CD4-positive, alpha-beta T cell treated with Interleukin-12 subunit alpha and Interleukin-12 subunit beta, for 1 hour (primary cell): ENCODE measurements at places on chromosomes 6 and 20.

DNA sequence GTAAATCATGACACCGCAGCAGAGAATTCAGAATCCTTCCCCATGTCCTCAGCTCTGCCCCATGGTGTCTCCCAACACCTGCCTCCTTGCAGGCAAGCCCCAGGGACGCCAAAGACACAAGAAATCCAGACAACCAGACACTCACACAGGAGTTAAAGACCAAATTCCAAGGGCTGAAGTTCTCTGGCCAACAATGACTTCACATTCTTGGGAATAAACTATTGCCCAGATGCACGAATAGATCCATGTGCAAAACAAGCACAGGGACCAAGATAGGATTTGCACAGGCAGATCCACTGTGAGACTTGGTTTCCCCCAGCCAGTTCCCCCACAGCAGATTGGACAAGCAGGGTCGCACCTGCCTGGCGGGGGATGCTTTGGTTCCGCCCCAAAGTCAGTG is 246.7 kb downstream of the SOD2 start:
- no peak for DNase-seq

DNA sequence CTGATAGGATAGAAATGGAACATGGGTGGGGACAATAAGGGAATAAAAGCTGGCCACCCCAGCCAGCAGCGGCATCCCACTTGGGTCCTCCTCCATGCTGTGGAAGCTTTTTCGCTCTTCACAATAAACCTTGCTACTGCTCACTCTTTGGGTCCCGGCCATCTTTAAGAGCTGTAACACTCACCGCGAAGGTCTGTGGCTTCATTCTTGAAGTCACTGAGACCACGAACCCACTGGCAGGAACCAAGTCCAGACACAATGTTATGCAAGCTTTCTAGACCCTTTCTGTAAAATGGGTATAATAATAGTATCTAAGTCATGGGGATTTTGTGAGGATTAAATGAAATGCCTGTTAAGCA is 48.9 kb upstream of the EZR start:
- peak; percentile 41 for DNase-seq

- DNase-seq, result no peak
Observed at GRCh38 chr6:119339941-119340456, 9.6 kb downstream of the MAN1A1 start.

- DNase-seq, result no peak
Observed at GRCh38 chr6:154112181-154112809, 73.3 kb downstream of the OPRM1 start.

DNA sequence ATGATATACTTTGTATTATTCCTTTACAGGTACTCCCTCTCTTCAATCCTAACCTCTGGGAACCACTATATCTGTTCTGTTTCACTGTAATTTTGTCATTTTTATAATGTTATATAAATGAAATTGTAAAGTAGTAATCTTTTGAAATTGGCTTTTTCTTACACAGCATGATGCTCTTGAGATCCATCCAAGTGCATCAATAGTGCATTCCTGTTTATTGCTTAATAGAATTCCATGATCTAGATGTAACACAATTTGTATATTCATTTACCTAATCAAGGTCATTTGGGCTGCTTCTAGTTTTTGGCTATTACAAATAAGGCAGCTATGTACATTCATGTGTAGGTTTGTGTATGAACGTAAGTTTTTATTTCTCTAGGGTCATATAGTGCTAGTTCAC is 174.6 kb downstream of the KHDC1L start:
- DNase-seq, result no peak

DNA sequence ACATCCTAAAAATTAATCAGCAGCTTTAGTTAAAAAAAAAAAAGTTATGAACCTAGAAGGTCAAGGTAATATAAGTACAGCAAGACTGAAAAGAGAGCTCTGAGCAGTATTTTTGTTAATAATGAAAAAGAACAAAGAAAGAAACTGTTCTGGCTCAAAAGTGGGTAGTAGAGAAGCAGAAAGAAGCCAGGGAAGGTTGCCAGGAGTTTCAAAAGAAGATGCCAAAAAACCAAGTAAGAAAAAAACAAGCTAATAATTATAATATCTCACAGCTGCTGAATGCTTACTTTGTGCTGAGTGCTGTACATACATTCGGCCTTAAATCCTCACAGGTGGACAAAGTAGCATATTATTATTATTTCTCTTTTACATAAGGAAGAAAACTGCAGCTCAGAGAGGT is 31.9 kb downstream of the NRSN1 start:
- no peak for DNase-seq

DNA sequence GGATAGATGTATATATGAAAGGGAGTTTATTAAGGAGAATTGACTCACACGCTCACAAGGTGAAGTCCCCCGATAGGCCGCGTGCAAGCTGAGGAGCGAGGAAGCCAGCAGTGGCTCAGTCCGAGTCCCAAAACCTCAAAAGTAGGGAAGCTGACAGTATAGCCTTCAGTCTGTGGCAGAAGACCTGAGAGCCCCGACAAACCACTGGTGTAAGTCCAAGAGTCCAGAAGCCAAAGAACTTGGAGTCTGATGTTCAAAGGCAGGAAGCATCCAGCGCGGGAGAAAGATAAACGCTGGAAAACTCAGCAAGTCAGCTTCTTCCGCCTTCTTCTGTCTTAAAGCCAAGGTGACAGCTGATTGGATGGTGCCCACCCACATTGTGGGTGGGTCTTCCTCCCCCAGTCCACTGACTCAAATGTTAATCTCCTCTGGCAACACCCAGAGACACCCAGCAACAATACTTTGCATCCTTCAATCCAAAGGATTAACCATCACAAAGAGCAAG is 102.6 kb upstream of the GJE1 start:
- DNase-seq, result no peak

- no peak for DNase-seq
Observed at GRCh38 chr6:16130437-16130891, 1.6 kb downstream of the MYLIP start.

- no peak for DNase-seq
Observed at GRCh38 chr6:111828809-111829208, 44.4 kb downstream of the FYN start.

DNA sequence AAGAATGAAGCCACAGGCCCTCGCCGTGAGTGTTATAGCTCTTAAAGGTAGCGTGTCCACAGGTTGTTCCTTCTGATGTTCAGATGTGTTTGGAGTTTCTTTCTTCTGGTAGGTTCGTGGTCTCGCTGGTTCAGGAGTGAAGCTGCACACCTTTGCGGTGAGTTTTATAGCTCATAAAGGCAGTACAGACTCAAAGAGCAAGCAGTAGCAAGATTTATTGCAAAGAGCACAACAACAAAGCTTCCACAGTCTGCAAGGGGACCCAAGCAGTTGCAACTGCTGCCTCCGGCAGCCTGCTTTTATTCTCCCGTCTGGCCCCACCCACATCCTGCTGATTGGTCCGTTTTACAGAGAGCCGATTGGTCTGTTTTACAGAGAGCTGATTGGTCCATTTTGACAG is 5.2 kb downstream of the HIVEP1 start:
- peak; percentile 26 for DNase-seq

DNA sequence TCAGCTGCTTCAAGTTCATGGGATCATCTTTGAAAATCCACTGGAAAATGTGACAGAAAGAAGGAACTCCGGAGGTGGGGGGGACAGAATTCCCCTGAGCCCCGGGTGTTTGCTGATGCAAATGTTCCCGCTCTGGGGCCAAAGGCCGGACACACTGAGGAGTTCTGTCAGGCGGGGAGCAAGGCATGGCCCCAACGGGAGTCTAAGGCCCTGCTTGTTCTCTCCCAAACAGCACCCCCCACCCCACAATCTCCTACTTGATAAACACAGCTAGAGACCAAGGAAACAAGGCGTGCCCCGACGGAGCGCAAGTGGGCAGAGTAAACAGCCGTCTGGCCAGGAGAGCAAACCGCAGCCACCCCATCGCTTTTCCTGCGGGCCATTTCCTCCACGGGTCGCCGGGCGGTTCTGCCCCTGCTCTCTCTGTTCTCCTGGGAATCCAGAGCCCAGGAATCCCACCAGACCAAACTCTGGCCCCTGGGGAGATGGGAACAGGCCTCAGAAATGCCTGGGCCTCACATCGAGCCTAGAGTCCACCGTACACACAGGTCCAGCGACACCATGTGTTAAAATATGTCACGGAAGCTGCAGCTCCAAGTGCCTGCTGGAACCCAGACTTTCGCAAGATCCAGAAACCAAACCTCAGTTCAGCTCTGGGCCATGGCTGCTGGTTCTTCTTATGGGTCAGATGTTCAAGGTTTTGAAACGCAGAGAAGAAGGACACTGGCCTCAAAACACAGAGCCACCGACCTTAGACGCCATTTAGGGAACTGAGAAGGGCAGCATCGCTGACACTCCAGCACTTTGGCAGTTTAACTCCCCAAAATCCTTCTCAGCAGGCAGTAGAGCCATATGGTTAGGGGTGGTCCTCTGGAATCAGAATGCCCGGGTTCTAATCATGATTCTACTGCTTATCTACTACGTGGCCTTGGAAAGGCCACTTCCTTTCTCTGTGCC is 104.2 kb downstream of the PREX1 start:
- no peak for DNase-seq

- DNase-seq, result no peak
Observed at GRCh38 chr6:64000818-64001491, 365.4 kb downstream of the PHF3 start.

DNA sequence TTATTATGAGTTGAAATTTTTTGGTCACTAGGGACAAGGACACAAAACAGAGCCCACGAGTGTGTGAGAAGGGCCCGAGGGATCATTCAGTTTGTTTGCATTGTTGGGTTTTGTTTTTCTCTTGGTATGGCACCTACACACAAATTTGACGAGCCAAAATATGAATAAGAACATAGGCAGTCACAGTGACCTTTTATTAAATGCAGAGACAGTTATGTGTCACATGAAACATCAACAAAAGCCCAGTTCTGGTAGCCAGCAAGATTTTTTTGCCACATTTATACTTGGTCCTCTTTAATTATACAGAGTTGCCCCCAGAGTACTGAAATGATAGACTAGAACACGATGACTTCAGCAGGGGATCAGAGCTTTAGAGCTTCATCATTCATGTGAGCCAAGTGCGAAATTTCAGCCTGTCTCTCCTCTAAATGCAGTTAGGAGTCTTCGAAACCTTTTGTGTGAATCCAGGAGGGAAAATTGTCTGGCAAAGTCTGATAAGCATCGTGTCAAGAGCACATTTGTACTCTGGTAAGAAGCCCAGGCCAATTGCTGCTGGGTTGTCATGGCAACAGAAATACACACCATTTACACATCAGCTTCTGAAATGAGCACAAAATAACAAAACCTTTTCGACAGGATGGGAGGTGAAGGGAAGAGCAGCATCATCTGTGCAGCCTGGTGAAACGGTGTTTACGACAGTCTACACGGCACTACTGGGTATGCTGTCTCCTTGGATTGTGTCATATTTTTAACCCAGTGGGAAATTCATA is 79.2 kb upstream of the RIPOR2 start:
- peak; percentile 81 for DNase-seq
